NCI-H1417 treated with DMSO at 0.1 percent for 48 hours (cell line): ENCODE measurements at places on chromosomes 1 and 21.

DNA sequence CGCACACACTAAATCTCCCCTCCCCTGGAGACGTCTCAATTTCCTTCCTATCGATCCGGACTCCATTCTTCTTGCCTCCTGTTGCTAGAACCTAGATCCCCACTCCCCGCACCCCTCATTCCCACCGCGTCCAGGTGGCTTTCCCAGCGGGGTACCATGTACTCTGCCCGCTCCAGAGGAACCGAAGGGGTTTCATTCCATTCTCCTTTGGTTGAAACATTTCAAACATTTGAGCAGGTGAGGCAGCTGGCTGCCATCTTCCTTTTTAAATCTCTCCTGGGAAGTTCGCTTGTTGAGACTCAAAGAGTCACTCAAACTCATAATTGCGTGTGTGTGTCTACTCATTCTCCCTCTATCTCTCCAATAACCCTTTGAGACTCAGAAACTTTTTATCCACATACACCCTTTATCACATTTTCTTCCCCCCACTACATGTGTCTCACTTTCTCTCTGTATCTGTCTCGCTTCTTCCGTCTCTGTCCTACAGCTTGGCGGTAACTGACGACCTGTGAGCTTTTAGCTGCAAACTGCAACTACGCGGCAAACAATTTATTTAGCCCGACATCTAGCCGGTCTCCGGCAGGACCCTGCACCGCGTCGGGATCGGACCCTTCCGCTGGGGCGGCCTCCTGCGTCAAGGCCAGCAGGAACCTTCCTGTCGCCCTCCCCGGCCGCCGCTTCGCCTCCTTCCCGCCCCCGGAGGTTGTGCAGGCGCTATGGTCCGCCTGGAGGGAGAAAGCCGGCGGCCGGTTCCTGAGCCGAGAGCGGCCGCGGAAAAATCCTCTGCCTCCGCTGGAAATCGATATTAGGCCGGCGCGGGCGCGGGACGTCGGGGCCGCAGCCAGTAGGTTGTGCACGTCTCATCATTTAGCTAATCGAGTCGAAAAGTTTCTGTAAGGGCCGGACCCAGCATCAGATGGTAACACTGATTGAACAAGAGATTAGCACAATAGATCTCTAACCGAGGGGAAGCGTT is 3.0 kb upstream of the FOXD3 start:
- DNase-seq: no peak

DNA sequence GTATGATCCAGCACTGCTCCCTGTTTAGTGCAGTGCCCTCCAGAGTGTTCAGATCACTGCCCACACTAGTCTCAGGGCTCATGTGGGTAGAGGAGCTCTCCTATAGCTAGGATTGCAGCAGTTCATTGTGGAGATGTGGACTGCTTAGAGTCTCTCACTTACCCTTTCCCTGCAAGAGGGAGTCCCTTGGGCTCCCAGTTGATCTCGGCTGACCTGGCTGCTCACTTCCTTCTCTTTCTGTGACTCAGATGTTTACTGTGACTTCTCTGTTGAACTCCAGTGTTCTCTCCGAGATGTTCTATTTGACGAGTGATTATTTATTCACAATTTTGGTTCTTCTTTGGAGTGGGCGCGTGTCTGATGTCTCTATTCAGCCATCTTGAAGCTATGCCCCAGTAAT is 141.9 kb downstream of the PTBP2 start:
- DNase-seq: no peak

GRCh38 chr1:5501206-5501930 is 490.9 kb downstream of the NPHP4 start:
- DNase-seq: no peak

GRCh38 chr1:23980728-23981070 is 572 bp upstream of the SRSF10 start:
- no peak for DNase-seq

GRCh38 chr1:57017200-57017599 is 51.4 kb upstream of the C8B start:
- no peak for DNase-seq

- no peak for DNase-seq
Measured at GRCh38 chr1:100616121-100616621, 78.2 kb downstream of the GPR88 start.

DNA sequence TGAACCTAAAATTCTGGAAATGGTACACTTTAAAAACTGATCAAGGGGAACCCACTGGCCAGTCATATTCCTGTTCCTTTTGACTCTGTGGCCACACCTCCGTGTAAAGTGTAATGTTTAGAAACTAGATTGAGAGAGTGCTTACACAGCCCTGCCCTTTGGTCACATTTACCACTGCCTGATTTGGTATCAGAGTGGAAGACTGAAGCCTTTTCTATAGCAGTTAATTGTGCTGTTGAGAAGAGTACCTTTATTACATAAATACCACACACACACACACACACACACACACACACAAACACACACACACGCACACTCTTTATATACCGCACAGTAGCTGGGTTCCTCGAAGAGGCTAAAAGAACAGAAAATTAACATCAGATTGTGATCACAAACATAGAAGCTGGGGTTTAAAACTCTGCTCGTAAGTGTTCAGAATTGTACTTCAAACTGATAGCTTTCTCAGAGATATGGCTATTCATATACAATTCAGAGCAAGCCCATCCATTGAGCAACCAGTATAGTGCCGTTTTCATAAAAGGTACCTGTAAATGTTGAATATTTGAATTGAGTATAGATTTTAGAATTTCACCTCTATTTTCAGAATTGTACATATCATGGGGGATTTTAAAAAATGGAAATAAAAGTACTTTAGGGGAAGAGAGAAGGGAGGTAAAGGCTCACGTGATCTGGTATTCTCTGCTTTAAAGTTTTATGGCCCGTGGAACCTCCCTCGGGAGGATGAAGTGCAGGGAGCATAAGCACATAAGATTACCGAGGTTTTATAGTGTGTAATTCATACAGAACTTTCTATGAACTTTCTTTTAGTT is 37.5 kb downstream of the CAMTA1 start:
- no peak for DNase-seq

DNA sequence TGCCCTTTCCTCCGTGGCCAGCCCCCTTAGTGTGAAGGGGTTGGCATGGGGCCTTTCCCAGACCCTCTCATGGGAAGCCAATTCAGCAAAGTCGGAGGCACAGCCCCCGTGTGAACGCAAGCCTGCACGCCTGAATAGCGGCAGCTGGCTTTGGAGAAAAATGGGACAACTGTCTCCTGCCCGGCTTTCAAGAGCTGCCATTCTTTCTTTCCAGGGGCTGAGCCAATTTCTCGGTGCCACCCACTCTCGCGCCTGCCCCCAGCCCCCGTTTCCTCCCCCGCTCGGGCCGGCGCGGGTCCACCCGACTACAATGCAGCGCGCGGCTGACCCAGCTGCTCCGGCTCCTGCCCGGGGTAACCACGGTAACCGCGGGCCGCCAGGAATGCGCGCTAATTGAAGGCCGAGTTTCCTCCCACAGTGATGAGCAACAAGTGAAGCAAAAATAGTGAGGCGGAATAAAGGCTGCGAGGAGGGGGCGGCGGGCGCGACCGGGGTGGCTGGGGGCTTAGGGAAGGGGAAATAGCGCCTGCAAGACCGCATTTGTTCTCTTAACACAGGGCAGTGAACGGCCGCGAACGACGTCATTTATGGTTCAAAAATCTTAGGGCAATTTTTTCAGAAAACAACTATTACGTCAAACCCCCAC is 27.8 kb downstream of the ILDR2 start:
- peak; percentile 61 for DNase-seq

GRCh38 chr1:1431845-1432273 is 3.6 kb upstream of the VWA1 start:
- DNase-seq: no peak

- no peak for DNase-seq
Measured at GRCh38 chr1:27521861-27522431, 32.0 kb upstream of the WASF2 start.

- no peak for DNase-seq
Measured at GRCh38 chr1:211724687-211725196, 49.3 kb upstream of the NEK2 start.

GRCh38 chr1:25561421-25562100 is 18.2 kb downstream of the LDLRAP1 start:
- DNase-seq: no peak

DNA sequence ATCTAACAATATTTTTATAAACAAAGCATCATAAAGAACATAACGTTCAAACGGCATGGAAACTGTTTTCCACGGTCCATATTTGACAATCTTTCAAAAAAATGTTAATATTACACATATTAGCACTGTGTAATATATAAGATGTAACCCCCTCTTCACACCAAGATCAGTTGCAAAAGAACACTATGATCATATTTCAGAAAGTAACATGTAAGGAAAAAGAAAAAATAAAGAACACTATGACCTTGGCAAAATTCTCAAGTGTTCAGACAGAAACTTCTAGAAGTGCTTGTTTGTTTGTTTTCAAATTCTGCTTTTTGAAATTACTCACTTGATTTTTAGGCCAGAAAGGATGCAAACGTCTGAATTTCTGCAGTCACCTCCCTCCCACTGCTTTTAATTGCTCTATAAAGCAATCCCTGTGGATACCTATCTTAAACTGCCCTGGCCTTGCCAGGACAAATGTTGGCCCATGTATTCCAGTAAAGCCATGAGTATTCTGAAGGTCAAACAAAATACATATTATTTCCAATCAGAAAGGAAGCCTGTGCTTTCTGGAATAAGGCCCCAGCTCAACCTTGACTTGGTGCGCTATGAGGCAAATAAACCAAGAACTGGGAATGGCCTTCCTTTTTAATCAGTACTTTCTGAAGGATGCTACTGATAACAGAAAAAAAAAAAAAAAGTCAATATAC is 68.6 kb downstream of the TGFBR3 start:
- no peak for DNase-seq

GRCh38 chr1:24118410-24119242 is 6.7 kb upstream of the MYOM3 start:
- DNase-seq: no peak

GRCh38 chr1:243394601-243395464 is 139.0 kb downstream of the SDCCAG8 start:
- DNase-seq: no peak

GRCh38 chr1:75770761-75771160 is 15.3 kb upstream of the RABGGTB start:
- no peak for DNase-seq

DNA sequence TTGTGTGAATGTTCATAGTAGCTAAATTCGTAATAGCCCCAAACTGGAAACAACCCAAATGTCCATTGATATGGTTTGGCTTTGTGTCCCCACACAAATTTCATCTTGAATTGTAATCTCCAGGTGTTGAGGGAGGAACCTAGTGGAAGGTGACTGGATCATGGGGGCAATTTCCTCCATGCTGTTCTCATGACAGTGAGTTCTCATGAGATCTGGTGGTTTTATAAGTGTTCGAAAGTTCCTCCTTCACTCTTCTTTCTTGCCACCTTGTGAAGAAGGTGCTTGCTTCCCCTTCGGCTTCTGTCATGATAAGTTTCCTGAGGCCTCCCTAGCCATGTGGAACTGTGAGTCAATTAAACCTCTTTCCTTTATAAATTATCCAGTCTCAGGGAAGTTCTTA is 11.3 kb downstream of the UBE2G2 start:
- no peak for DNase-seq

DNA sequence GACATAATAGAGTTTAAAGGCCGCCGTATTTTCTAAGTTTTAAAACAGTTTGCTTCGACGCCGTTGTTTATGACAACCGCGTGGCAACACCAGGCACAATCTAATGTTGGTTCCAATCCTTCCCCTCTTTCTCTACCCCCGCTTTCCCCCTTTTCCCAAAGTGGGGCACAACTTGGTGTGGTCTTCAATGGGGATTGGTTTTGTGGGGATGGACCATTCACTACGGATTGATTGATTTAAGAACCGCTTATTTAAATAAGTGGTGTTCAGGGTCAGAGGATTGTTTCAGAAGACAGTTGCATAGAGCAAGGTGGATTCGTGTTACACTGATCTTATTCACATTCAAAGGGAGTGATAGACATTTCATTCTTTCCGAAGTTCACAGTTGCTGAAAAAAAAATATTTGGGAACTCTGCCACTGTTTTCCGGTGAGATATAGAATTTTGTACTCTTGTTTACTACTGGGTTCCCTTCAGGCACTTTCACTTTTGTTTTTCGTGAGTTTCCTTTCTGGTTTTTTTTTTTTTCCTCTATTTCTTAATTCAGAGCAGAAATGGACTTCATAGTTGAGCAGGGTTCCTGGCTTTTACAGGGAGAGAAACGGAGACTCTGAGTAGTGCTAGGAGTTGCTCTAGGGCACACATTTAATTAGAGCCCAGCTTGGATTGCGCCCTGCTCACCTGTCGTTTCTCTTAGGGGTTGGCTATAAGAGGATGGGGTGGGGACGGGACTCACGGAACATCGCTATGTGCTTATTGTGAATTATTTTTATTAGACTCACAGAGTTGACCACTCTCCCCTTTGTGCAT is 79.6 kb upstream of the AK4 start:
- DNase-seq: no peak

- no peak for DNase-seq
Measured at GRCh38 chr1:230976825-230977747, 1.6 kb downstream of the TTC13 start.

DNA sequence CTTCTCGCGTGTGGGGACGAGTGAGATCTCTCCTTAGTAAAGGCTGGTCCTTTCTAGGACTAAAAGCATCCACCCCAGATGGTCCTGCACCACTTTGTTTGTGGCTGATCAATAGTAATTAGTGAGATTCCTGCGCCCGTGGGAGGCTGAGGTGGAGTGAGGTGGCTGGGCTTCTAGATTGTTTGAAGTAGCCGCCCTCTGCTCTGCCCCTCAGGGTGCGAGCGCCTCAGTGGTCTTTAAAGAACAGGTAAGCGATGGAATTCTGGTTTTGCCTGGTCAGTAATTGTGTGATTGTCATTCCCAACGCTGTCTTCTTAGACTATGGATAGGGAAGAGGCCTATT is 20.7 kb downstream of the PEX14 start:
- DNase-seq: no peak

DNA sequence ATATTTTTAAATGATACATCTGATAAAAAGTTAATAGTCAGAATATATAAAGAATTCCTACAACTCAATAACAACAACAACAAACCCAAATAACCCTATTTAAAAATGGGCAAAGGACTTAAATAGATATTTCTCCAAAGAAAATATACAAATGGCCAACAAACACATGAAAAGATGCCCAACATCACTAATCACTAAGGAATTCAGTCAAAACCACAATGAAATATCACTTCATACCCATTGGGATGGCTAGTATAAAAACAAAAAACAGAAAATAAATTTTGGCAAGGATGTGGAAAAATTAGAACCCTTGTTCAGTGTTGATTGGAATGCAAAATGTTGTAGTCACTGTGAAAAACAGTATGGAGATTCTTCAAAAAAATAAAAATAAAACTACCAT is 184.8 kb upstream of the RAB4A start:
- no peak for DNase-seq

- no peak for DNase-seq
Measured at GRCh38 chr1:3470650-3471355, 16.3 kb downstream of the ARHGEF16 start.
